Stimulated activated naive CD8-positive, alpha-beta T cell treated with anti-CD3 and anti-CD28 coated beads, Interleukin-15, Interleukin-2, amounts not matched to agents 100 U/mL and 50 U/mL, for 24 hours (primary cell): ENCODE measurements at places on chromosomes 7 and 10.
A peak's percentile ranks its signal among the peaks of the same experiment; 100 is the strongest.

GRCh38 chr7:154837622-154838021 is 165.3 kb downstream of the PAXIP1 start:
- no peak for DNase-seq

GRCh38 chr10:133091316-133091715 is 3.6 kb downstream of the ADGRA1 start:
- no peak for DNase-seq

DNA sequence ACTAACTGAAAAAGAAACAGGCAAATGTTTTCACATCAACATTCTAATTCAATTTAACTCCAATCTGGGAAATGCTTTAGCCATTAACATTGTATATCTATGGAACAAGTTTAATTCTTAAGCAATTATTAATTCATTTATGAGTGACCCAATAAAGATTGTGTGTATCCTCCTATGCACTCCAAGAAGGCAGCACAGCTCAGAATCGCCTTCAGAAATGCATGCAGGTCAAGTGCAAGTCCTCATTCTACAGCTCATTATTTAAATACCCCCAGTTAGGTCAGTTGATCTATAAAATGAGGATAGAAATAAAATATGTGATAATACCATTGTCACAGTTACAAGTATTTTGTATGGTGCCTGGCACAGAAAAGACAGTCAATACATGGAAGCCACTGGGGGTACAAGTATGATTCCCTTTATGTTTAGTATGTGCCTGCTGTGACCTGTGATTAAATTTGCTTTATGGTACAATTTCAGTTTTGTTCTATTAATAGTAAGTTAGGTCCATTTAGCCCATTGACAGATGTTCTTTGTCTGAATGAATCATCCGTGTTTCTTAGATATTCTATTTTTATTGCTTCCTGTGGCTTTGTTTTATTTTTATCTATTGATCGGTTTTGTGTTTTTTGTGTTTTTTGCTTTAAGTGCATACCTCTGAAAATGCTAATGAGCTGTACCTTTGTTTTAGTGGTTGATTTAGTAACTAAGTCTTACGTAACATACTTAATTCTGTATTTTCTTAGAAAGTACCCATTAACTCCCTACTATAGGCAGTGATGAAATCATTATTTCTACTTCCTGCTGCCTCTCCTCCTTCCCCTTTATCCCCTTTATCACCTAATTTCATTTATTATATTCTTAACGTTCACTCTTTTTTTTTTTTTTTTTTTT is 42.8 kb downstream of the CPXM2 start:
- DNase-seq = no peak

DNA sequence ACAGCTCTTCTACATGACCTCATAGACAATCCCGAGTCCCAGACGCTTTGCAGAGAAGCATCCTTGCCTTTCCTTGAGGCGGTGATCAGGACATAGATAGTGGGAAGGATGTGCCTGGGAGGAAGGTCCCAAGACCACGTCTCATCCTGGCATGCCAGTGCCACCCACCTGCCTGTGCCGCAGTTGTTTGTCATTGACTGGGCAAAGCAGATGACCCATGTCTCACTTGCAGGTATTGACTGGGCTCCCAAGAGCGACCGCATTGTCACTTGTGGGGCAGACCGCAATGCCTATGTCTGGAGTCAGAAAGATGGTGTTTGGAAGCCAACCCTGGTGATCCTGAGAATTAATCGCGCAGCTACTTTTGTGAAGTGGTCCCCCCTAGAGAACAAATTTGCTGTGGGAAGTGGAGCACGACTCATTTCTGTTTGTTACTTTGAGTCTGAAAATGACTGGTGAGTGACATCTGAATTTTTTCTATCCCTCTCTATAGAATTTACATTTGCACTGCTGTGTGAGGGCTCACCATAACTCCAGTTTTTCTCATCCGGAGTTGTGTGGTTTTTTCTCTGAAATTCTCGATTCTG is 18.5 kb downstream of the ARPC1A start:
- no peak for DNase-seq

DNA sequence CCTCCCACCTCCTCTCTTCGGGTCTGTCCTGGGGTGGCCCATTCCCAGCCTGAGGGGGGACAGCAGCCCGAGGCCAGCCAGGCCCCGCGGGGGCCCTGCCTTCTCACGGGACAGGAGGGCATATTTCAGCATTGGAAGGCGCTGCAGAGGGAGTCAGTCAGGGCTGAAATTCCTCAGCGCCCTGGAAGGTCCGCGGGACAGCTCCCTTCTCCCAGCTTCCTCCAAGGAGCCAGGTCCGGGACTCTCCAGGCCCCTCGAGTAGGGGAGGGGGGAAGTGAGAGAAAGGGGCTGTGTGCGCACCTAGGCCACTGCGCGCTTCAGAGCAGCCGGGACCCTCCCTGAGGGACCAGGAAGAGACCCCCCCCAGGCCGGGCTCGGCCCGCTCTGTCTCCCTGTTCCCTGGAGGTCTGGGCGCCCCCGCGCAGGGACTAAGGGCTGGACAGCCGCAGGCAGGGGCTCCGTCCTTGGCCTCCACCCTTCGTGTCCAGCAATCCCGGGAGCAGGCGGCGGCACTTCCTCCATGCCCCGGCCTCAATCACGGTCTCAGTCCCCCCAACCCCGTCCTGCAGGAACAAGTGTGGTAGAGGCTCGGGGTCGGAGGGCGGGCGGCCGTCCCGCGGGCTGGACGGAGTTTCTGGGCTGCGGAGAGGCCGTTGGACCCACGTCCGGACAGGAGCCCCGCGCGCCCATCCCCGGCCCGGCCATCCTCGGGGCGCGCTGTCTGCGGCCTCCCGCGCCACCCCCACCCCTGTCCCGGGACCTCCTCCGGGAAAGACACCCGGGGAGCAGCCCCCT is 6.0 kb upstream of the ELFN1 start:
- DNase-seq = peak; percentile 1

DNA sequence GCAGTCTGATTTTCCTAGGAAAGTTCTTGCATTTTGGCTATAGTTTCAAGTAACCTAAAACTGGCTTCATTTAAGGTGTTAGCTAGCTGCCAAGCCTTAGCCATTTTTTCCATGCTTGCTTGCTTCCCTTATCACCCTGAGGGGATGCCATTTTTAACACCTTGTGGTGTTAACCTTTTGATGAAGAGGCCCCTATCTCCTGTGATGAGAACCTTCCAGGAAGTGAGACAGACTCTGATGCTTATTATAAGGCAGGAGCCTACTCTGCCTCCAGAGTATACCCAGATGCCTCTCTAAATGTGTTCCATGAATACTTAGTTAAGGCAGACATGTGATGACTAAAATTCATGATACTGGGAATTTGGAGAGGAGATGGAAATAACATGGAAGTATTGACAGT is 4.9 kb upstream of the VWA2 start:
- DNase-seq = no peak

GRCh38 chr7:140400381-140400780 is 2.1 kb upstream of the SLC37A3 start:
- no peak for DNase-seq

DNA sequence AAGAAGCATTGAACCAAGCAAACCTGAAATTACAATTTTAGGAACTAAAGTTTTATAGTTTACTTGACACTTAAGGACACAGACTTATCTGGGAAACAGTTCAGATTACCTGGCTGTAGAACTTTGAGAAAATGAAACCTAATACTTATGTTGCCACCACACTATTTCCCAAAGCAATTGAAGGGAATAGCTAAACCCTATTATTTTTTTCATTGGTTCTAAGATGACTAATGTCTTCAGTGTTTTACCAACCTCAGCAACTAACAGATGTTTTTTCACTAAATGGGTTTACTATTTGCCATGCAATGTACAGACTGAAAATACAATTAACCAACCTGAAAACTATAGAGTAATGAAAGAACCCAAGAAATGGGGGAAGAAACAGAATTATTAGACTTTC is 689.6 kb downstream of the SORCS1 start:
- no peak for DNase-seq

DNA sequence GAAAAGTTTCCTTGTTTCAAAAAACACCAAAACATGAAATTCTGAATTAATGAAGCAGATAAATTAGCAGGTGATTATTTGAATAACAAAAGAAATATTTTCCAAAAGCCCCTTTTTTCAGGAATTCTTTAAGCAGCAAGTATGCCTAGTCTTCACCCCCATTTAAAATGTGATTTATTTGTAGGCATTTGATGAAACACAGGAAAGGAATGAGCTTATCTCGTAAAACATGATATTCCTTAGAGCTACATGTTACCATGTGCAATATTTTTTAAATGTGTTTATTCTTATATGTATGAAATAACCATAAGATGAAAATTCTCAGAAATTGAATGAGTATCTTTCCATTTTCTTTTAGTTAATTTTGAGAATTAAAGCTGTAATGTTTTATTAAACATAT is 106.1 kb downstream of the CHN2 start:
- no peak for DNase-seq

DNA sequence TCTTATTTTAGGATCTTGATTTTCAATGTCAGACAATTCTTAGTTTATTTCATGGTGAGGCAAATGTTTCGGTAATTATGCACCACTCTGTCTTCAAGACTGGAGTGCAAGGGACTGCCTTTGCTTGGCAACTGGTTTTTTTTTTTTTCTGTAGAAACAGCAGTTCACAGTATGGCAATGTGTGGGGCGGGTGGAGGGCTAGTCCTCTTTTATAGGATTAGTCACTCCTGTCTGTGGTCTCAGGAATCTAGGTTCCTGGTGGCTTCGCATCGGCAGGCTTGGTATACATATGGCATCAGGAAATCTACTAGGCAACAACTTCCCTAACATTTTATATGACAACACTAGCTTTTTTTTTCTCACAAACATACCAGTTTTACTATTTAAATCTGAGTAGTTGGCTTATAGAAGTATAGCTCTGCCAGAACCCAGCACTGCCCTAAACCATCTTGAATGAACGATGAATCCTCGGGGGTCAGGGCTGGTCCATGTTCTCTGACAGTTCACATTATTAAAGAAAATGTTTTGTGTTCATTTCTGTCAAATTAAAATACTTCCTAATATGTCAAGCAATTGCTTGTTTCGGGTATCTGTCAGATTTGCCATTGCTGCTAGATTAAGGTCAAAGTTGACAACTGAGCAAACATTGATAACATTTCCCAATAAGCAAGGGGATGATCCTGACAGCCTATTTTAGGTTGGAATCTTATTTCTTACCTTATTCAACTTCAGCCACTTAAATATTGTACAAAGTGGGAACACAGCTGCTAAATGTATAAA is 289.7 kb upstream of the VSTM2A start:
- no peak for DNase-seq
